Non-pigmented ciliary epithelial cell (primary cell): ENCODE measurements at places on chromosomes 11 and 22.

- no peak for DNase-seq
These were observed 307.5 kb upstream of the ZC3H12C start for GRCh38 chr11:109785714-109786113.

DNA sequence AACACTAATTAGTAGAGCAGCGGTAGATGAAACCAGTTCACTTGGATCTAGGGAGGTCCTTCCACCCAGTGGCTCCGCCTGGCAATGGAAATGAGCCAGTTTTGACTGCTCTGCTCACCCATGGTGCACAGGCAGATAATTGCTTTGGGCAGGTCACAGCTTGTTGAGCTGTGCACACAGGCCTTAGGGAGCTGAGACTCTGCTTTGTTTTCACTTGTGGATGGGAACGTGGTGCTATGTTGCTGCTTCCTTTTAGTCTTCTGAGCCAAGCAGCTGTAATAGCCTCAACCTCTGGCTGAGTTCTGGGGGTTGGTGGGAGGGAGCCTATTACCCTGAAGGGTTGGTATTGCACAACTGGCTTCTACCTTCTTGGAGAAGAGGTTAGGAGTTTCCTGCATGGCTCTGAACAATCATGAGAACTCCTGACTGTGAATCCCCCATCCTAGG lies 262.3 kb upstream of the MTNR1B start:
- DNase-seq, result no peak

DNA sequence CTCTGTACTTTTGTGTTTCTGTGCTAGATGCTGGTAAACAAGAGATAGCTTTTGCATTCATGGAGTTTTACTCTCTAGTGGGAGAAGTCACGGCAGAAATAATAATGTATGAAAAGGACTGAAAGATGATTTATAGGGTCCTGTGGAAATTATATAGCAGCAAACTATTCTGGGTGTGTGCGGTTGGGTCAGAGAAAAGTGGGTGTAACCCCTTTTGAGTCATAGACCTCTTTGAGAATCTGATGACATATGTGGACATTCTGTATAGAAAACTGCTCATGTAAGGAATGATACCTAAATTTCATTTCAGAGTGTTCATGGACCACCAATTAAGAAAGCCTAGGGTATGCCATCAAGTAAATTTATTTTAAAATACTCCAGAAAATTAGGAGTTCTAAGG lies 54.4 kb downstream of the TMEM135 start:
- DNase-seq, result no peak

DNA sequence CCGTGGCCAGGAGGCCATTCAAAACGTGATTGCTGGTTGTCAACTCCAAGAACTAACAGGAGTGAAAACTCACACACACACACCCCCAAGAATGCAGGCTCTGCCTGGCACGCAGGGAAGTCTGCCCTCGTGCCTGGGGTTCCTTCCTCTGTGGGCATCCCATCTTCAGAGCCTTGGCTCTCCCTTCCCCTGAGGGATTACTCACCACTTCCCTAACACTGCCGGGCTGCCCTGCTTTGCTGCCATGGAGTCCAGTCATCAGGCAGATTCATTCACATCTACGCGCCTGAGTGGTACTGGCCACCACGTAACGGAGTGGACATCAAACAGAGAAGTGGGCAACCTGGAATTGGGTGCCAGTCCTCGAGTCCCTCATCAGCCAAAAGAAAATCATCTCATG lies 120.7 kb upstream of the TMEM45B start:
- DNase-seq, result no peak

DNA sequence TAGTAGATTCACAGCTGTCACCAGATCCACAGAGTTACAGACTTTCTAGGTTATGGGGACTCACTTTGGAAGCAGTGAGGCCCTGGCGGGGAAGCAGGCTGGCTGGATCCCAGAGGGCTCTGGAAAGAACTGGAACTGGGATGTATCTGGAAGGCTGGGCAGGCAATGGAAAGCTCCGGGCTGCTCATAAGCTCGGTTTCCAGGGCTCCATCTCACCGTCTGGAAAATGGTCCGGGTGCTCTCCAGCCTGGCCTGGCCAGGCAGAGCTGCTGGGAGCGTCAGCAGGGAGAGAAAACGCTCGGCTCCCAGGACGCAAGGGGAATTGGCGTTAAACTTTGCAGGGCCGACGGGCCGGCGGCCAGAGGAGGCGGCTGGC lies 335 bp upstream of the SEZ6L start:
- no peak for DNase-seq

GRCh38 chr11:119471329-119471728 lies 48.4 kb upstream of the THY1 start:
- no peak for DNase-seq

DNA sequence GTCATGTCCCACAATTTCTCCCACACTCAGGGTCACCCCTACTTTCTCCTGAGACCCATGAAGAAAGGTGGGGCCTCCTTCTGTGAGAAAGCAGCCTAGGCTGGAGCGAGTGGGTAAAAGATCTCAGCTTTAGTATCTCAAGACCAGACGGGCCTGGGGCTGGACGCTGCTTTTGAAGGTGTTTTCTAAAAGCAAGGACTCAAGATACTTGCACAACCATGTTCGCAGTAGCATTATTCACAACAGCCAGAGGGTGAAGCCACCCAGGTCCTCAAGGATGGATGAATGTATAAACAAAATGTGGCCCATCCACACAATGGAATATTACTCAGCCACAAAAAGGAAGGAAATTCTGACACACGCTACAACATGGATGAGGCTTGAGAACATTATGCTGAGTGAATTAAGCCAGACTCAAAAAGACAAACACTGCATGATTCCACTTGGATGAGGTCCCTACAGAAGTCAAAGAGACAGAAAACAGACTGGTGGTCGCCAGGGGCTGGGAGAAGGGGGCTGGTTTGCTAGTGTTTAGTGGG lies 10.6 kb downstream of the SHANK2 start:
- no peak for DNase-seq

DNA sequence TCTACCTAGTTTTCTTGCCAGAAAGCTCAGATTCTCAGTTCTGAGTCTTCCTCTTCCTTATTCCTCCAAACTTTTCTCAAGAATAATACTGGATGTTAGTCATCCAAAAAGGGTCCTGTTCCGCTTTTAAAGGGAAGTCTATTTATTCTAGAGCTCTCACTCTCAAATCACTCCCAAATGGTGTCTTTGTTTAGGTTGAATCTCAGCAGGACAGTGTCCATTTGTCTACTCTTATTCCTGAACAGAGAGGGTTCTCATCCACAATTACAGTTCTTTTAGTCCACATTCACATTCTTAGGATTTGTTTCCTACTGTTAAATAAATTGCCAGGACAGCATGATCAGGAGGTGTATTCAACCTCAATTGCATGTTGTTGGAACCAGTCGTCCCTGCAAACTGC lies 61.3 kb downstream of the MUC15 start:
- no peak for DNase-seq

DNA sequence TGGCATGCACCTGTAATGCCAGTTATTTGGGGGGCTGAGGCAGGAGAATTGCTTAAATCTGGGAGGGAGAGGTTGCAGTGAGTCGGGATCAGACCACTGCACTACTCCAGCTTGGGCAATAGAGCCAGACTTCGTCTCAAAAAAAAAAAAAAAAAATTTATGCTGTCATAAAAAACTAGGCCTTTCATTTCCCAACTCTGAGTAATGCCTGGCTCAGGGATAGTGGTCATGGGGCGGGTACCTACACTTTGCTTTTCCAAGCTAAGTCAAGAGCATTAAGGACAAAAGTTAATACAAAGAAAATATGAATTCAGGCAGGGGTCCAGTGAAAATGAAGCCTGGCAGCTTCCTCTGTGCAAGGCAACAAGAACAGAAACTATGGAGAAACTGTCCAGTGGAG lies 16.3 kb downstream of the CPSF7 start:
- no peak for DNase-seq

DNA sequence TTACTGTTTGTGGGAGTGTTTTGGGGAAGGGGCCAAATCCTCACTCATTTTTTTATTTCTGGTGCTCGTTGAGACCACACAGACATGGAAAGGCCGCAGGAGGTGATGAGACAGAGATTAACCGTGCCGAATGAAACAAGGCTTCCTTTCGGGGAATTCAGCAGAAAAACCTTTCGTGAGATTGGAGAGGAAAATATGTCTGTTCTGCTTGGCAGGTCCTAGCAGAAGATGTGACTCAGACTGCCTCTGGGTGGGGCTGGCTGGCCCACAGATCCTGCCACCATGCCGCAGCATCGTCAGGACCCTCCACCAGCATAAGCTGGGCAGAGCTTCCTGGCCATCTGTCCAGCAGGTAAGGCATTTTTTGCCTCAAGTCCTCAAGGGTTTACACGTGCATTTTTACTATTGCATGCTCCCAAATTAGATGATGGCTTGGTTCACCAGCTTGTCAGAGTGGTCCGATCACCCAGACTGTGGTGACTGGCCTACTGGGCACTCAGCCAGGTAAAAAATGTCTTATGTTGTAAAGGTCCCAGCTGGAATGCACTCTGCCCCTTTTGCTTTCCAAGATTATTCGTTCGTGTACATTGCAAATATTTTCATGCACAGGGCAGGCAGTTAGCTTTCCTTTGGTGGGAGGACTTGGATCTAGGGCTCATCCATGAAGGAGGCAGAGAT lies 1.5 kb downstream of the DDB2 start:
- DNase-seq, result peak; percentile 34

DNA sequence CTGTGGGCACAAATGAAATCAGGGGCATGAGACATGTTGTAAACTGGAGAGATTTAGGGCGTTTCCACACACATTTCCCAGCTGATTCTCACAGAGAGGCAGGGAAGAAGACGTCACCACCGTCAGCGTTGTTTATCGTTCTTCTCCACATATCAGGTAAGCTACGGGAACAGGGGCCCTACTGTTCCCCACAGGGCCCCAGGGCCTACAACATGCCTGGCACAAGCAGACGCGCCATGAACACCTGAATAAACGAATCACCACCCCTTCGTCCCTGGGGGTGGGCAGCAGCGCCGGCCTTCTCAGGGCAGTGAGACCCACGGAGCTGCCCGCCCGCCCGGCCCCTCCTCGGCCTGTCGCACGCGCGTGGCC lies 342 bp downstream of the EFCAB6 start:
- DNase-seq, result no peak
